ENCODE measurements at places on chromosomes 2 and 18.

DNA sequence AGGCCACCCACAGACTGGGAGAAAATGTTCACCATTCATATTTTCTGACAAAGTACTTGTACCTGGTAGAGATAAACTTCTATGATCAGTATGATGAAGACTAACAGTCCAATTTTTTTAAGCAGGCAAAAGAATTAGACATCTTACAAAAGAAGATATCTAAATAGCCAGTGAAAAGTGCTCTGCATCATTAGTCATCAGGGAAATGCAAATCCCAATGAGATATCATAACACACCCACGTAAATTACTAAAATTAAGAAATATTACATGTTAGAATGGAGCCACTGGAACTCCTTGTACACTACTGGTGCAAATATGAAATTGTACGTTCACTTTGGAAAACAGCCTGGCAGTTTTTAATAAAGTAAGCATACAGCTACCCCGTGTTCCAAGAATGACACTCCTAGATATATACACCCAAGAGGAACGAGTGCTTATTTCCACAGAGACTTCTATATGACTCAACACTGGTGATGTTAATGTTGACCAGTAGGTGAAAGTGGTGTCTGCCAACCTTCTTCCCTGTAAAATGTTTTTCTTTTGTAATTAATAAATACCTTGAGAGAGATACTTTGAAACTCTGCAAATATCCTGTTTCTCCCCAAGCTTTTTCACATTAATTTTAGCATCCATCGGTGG is 80.3 kb downstream of the NPAS2 start:
- DNase-seq = no peak

DNA sequence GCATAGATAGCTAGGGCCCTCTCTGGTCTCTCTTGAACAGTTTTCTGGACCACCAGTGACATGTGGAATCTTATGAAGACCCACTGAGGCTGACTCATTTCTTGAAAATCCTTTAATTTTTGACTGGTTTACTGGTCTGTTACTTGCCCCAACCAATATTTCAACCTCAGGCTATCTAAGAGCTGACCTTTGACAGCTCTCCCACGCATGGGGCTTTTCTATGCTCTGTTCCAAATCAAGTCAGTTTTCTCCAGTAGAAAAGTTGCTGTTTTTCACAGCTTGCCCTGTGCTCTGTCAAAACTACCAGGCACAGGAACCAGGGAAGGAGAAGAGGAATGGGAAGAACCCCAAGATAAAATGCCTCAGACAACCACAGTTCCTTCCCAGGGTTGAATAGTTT is 46.0 kb upstream of the MTIF2 start:
- no peak for DNase-seq

DNA sequence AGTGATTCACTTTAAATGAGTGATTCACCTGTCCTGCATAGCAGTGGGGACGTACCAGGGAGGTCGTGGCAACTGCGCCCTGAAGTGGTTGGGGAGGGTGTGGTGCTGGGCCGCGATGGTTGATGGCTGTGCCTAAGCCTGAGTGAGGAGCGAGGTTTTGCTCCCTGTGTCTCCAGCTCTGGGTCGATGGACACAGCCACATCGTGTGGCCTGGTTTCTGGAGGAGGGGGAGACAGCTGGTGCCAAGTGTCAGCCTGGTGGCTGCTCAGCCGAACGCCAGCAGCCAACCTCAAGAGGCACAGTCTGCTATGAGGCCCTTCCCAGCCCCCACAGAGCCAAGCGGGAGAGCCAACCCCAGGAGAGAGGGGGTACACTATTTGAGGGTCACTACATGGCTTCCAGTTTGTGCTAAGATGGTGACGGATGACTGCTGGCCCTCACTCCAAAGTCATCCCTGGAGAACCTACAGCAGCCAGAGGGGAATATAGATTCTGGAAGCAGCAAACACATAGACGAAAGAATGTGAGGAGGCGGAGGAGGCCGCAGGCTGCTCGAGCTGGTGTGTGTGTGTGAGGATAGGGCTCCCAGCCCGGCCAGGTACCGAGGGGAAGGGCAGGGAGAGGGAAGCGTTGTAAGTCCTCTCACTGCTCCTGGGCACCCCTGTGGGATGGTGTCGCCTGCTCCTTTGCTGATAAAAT is 58.6 kb upstream of the OTOF start:
- peak; percentile 2 for DNase-seq

DNA sequence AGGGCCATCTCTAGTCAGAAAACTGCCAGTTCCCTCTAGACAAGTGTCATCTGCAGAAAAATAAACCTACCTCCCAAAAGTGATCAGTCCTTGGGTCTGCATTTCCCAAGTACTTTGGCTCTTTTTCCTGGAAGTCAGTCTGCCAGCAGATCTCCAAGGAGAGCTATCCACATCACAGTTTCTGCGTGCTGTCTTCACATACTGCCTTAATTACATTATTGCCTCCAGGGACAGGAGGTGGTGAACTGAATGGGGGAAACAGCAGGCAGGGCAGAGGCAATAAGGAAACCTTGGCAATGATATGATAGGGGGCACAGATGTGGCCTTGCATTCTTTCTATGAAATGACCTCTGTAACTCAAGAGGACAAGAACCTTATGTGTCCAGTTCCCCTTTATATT is 105.9 kb upstream of the SIX2 start:
- DNase-seq = no peak

GRCh38 chr2:9139491-9140443 is 66.8 kb upstream of the ASAP2 start:
- DNase-seq = no peak

DNA sequence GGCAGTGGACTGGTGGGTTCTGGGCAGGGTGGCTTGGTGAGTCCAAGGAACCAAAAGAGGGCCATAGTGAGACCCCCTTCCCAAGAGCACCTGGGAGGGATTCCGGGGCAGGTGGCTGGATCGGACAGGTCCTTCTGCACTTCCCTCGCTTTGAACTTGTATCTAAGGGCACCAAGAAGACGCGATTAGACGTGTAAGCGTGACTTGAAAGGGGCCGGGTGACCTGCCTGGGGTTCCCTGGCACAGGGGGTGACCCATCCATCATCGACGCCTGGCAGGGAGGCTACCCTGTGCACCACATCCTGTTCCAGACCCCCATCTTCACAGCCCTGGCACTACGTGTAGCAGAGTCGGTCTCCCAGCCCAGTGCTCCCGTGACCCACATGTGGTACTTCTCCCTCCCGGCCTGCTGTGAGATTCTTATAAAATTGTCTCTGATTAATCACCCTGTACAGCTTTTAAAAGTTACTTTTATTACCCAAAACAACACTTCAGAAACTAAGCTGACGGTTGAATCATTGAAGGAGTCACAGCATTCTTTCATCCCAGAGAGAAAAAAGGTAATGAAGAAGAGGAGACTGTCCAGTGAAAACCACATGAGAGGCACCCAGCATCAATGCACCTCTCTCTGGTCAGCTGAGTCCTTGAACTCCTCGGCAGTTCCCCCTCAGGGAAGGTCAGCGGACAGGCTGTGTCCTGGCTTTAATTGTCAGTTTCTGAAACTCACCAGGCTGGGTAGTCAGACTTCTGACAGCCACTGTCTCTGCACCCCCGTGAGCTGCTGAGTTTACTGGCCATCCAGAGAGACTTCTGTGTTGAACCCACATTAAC is 13.0 kb downstream of the SH3BP4 start:
- no peak for DNase-seq

- DNase-seq = no peak
Observed at GRCh38 chr18:71707400-71707799, 836.7 kb downstream of the CBLN2 start.

DNA sequence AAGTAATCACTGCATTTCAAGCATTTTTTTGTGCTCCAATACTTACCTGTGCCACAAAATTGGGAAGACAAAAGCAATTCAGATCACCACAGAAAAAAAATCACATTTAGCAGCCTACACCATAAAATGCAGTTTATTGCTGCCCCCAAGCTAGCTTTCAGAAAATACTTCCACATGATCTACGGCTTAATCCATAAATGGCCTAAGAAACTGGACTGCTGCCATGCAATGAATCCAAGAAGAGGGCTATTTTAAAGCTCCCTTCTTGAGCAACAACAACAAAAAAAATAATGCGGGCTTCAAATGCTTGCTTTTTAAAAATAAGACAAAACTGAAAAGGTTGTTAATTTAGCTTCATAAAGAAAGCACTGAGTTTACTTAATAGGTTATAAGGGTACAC is 272.3 kb downstream of the RAD51AP2 start:
- no peak for DNase-seq
